Posterior vena cava (tissue), 2 donors: ENCODE measurements at places on chromosomes 5 and 9. TPM values are rescaled to one million over a fixed set of nuclear protein-coding genes. Genes with fewer than 3 reads are reported as not detected.

Gene ZDHHC11B
- 9.1 TPM for total RNA-seq

Gene NAA35
- total RNA-seq = 15.7 TPM

Gene SPINK4
- not detected for total RNA-seq

Gene DMRT3
- total RNA-seq = not detected

Gene CENPK
- 2.6 TPM for total RNA-seq

Gene MOB3B
- total RNA-seq = 4.0 TPM

Gene AMBP
- not detected for total RNA-seq

Gene PRSS3
- 1.00 TPM for total RNA-seq

Gene LCN9
- total RNA-seq = not detected

Gene CMYA5
- total RNA-seq = 3.5 TPM

Gene BAAT
- total RNA-seq = not detected

GRCh38 chr5:172147857-172148256 is 40.2 kb downstream of the STK10 start:
- DNase-seq = peak; percentile 29

GRCh38 chr5:146797658-146798057 is 80.9 kb downstream of the PPP2R2B start:
- DNase-seq = no peak

GRCh38 chr5:570886-571285 is 41.3 kb upstream of the CEP72 start:
- DNase-seq = peak; percentile 56

GRCh38 chr5:170885809-170886208 is 24.0 kb downstream of the RANBP17 start:
- DNase-seq = no peak

- no peak for DNase-seq
Observed at GRCh38 chr5:133475986-133476385, 136.4 kb downstream of the FSTL4 start.

DNA sequence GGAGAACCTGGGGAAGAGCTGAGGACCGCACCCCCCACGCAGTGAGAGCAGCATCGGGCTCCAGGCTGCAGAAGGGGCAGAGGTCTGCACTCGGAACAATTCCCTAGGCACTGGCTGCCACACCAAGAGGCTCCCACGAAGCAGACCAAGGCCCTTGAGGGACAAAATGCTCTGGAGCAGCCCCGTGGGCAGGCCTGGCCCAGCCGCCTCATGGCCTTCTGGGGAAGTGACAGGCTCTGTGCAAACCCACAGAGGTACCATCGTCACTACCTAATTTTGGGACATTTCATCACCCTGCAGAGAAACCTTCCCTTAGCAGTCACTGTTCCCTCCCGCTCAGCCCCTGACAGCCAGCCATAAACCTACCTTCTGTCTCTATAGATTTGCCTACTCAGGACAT is 15.9 kb downstream of the FBXW5 start:
- no peak for DNase-seq

GRCh38 chr9:1879501-1879900 is 135.6 kb upstream of the SMARCA2 start:
- no peak for DNase-seq

DNA sequence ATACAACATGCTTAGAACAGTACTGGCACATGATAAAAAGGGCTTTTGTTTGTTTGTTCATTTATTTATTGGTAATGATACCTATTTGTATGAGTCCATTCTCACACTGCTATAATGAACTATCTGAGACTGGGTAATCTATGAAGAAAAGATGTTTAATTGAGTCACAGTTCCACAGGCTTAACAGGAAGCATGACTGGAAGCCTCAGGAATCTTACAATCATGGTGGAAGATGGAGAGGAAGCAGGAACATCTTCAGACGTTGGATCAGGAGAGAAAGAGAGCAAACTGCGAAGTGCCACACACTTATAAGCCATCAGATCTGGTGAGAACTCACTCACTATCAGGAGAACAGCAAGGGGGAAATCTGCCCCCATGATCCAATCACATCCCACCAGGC is 847.7 kb downstream of the CDH18 start:
- no peak for DNase-seq

- peak; percentile 44 for DNase-seq
Observed at GRCh38 chr5:593511-593910, 18.6 kb upstream of the CEP72 start.

GRCh38 chr5:125823572-125823971 is 599.6 kb upstream of the GRAMD2B start:
- no peak for DNase-seq

GRCh38 chr5:102937894-102938293 is 182.0 kb downstream of the GIN1 start:
- no peak for DNase-seq

GRCh38 chr5:106094204-106094607 is 1576.5 kb downstream of the EFNA5 start:
- no peak for DNase-seq

DNA sequence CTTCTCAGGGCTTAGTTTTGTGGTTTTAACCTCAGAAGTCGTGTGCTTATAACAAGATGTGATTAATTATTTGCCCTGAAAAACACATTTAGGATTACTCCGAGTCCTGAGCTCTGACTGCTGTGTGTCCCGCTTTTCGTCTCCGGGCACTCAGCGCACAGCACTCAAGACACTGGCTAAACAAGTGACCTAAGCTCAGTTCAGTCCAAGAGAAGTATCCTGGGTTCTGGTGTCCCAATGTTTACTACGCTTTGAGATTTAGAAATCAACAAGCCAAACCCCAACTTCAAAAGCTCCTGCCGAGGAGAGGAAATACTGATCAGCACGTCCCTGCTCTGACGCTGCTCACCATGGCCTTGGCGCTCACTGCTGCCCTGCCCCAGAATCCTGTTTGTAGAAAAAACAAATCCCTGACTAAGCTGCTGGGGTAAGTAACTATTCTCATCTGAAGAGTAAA is 53.2 kb downstream of the IPPK start:
- DNase-seq = peak; percentile 85

- DNase-seq = peak; percentile 83
Observed at GRCh38 chr9:4741365-4742089, 525 bp upstream of the AK3 start.

GRCh38 chr9:121399126-121399882 is 29.3 kb upstream of the STOM start:
- DNase-seq = no peak

- DNase-seq = no peak
Observed at GRCh38 chr9:126982215-126983002, 67.8 kb downstream of the RALGPS1 start.

- no peak for DNase-seq
Observed at GRCh38 chr5:28265877-28266276, 1227.5 kb upstream of the CDH9 start.

DNA sequence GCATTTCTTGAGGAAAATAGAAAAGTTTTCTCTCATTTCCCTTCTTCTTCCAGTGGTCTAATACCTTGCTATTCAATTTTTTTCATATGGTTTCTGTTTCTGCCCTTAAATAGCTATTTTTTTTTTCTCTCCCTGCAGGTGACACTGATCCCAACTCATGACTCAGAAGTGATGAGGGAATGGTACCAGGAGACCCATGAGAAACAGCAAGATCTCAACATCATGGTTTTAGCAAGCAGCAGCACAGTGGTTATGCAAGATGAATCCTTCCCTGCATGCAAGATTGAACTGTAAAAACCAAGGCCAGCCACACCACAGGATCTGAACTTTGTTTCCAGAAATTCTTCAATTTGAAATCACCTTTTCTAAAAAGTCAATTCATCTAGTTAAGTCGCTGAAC is 97.7 kb downstream of the MAP1B start:
- DNase-seq = no peak

- no peak for DNase-seq
Observed at GRCh38 chr9:93461414-93461743, 8.0 kb upstream of the FAM120AOS start.

DNA sequence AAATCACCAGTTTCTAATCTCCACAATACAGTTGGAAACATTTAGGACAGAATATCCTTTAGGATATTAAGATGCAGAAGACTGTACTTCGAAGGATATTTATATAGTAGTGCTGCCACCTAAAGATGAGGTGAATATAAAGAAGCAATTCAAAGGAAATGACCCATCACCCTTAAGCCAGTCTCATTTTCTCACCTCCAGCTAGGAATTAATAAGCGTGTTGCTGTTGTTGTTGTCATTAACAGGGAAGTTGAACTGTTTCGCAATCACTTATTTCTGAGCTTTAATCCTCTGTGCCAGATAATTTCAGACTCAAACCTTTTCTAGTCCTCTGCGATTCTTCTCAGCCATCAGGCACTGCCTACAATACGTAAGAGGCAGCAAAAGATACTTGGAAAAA is 7.8 kb upstream of the PURA start:
- no peak for DNase-seq

- no peak for DNase-seq
Observed at GRCh38 chr5:18010053-18010452, 375.8 kb downstream of the TAF11L14 start.

DNA sequence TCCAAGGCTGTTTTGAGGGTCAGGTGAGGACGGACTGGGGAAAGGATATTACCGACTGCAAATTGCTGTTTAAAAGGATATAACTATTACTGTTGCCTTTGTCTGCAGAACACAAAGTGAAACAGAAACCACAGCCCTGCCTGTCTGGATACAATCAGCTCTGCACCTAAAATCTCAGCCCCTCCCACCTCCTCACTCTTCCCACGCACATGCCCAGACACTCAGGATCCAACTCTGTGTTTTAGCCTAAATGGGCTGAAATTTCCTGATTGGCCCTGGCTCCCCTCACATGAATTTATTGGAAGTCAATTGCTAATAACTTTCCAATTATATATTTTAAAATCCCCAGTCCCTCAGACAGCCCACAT is 176.3 kb upstream of the PPP1R26 start:
- no peak for DNase-seq

- no peak for DNase-seq
Observed at GRCh38 chr5:72587661-72588308, 80.6 kb upstream of the ZNF366 start.

- DNase-seq = no peak
Observed at GRCh38 chr5:159257629-159258283, 5.3 kb upstream of the UBLCP1 start.

GRCh38 chr5:61915646-61916045 is 390.4 kb upstream of the KIF2A start:
- DNase-seq = no peak

GRCh38 chr5:133467826-133468463 is 144.4 kb downstream of the FSTL4 start:
- no peak for DNase-seq
